ENCODE measurements at places on chromosomes 6 and 20. TPM values are rescaled to one million over a fixed set of nuclear protein-coding genes. Genes with fewer than 3 reads are reported as not detected.

GRCh38 chr20:62627901-62628612 lies 14.2 kb upstream of the SLCO4A1 start:
- H3K36me3 ChIP-seq, result no peaks in the 10 kb centered on the region
- H3K4me3 ChIP-seq, result no peak overlapping the region
- H3K27ac ChIP-seq, result no peak overlapping the region
- no peaks in the 10 kb centered on the region for H3K27me3 ChIP-seq

- H3K4me3 ChIP-seq, result no peak overlapping the region
- no peaks in the 10 kb centered on the region for H3K27me3 ChIP-seq
- H3K4me1 ChIP-seq, result no peaks in the 10 kb centered on the region
- no peaks in the 10 kb centered on the region for H3K36me3 ChIP-seq
Observed at GRCh38 chr6:154590756-154591155, 80.3 kb upstream of the CNKSR3 start.

GRCh38 chr20:5570452-5570851 lies 179.7 kb upstream of the SHLD1 start:
- H3K27ac ChIP-seq, result peak overlapping the region; percentile 11
- H3K4me3 ChIP-seq, result peak overlapping the region; percentile 25
- no peaks in the 10 kb centered on the region for H3K27me3 ChIP-seq
- H3K4me1 ChIP-seq, result peaks cover 22% of the 10 kb centered on the region
- H3K36me3 ChIP-seq, result no peaks in the 10 kb centered on the region

DNA sequence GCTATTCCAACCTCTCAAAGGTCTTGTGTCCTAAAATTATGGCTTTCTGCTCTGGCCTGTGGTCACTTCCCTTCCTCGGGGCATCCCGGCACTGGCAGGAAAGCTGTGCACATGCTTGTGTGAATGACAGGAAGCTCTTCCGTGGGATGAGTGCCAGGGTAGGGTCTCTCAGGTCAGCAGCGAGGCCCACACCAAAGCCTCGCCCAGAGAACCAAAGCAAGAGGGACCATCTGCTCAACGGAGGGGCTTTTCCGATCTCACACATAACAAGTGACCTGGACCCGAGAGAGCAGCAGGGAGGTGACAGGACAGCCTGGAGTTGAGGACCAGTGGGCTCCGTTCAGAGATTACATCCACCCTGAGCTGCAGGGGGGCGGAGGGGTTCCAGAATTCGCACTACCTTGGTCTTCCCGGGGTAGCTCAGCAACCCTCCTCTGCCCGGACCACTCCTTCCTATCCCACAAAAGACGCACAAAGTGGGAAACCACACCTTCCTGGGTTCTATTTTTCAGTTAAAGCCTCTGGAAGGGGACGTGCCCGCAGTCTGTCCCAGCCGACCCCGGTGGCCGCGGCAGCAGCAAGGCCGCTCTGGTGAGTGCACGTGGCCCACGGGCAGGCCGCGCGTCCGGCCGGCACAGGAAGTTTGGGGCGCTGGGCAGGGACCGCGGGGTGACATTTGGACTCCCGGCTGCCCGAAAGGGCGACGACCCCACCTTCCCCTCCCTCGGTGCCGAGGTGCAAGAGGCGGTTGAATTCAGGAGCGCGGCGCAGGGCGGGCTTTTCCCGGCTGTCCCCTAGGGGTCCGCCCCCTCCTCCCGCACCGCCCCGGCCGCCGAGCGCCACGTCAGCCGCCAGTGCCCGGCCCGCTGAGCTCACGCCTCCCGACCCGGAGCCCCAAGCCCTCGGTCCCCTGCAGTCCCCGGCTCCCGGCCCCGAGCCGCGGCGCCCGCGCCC lies 988 bp downstream of the TXNDC5 start:
- no peaks in the 10 kb centered on the region for H3K4me1 ChIP-seq
- DNase-seq, result no peak
- peak overlapping the region; percentile 52 for H3K4me3 ChIP-seq

GRCh38 chr6:69383627-69384026 lies 413.2 kb downstream of the LMBRD1 start:
- no peak overlapping the region for H3K4me3 ChIP-seq
- no peak for DNase-seq
- H3K27me3 ChIP-seq, result no peaks in the 10 kb centered on the region
- H3K36me3 ChIP-seq, result no peaks in the 10 kb centered on the region
- no peak overlapping the region for H3K27ac ChIP-seq

- no peaks in the 10 kb centered on the region for H3K27me3 ChIP-seq
- no peak overlapping the region for H3K27ac ChIP-seq
- H3K36me3 ChIP-seq, result no peaks in the 10 kb centered on the region
- H3K4me1 ChIP-seq, result peaks cover 8% of the 10 kb centered on the region
- DNase-seq, result no peak
- no peak overlapping the region for H3K4me3 ChIP-seq
Observed at GRCh38 chr6:36526066-36526465, 21.2 kb downstream of the STK38 start.

- H3K4me3 ChIP-seq, result no peak overlapping the region
- H3K27ac ChIP-seq, result no peak overlapping the region
- no peaks in the 10 kb centered on the region for H3K36me3 ChIP-seq
- DNase-seq, result no peak
- H3K27me3 ChIP-seq, result no peaks in the 10 kb centered on the region
Observed at GRCh38 chr6:17859846-17860245, 127.6 kb downstream of the KIF13A start.

The TAGAP gene
- 224 TPM for total RNA-seq

The C6orf52 gene
- total RNA-seq, result 1.5 TPM

The RAD21L1 gene
- not detected for total RNA-seq

The IL17A gene
- not detected for total RNA-seq

The AARS2 gene
- total RNA-seq, result 28.5 TPM

The ADNP gene
- total RNA-seq, result 57.4 TPM

Data from T-cell (primary cell).